ENCODE measurements at places on chromosomes 2 and 18. TPM values are rescaled to one million over a fixed set of nuclear protein-coding genes. Genes with fewer than 3 reads are reported as not detected.

DNA sequence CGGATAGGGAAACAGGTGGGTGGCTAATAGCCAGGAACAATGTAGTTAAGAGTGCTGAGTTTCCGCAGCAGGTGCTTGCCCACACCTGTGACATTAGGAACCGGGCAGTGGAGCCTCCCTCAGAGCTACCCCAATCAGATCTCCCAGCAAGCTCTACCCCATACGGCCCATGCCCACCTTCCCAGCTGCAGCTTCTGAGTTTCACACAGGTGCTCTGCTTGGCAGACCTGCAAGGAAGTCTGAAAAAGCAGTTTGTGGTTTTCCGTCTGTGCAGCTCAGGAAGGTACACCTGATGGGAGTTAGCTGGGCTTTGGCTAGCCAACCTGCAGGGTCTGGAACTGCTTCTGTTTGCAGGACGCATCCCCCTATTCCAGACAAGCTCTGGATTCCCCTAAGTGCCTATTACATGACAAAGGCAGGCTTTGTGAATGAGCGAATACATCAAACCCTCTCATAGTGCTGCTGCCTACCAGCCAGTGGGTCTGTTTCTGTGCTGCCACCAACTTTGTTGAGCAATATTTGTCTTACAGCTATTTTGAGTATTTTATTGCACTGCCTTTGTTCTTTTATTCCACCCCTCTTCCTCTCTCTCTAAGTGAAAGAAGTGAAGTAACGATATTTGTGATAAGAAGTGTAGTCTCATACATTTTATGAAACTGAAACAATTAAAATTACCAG, 24.7 kb upstream of the CEP68 start:
- no peaks in the 10 kb centered on the region for H3K36me3 ChIP-seq
- H3K27me3 ChIP-seq: no peaks in the 10 kb centered on the region
- no peak overlapping the region for H3K27ac ChIP-seq
- peak overlapping the region; percentile 4 for H3K4me3 ChIP-seq

GRCh38 chr2:201465524-201465971, 14.0 kb downstream of the STRADB start:
- no peaks in the 10 kb centered on the region for H3K36me3 ChIP-seq
- peak overlapping the region; percentile 45 for H3K27ac ChIP-seq
- no peak overlapping the region for H3K4me3 ChIP-seq
- no peaks in the 10 kb centered on the region for H3K27me3 ChIP-seq
- no peak for DNase-seq
- H3K4me1 ChIP-seq: no peaks in the 10 kb centered on the region

DNA sequence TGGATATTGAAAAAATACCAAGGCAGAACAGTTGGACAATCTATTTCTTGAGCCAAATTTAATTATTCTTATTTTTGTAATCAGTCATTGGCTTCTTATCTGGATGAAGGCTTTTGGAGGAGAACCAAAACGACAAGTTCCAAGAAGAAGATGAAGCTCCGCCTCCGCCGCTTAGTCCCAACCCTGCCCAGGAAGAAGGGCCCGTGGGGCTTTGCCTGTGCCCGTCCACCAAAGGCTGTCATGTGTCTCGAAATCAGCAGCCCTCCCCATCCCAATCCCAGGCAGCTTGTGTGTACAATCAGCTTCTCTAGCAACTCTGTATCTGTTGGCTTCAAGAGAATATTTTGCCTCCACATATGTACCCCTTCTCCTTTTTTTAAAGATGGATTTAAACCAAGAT, 24.6 kb downstream of the PTRHD1 start:
- H3K4me1 ChIP-seq: no peaks in the 10 kb centered on the region
- peaks cover 3% of the 10 kb centered on the region for H3K36me3 ChIP-seq
- no peak overlapping the region for H3K27ac ChIP-seq

GRCh38 chr2:74876081-74876886, 42.4 kb downstream of the HK2 start:
- no peaks in the 10 kb centered on the region for H3K4me1 ChIP-seq
- no peak for DNase-seq
- H3K27me3 ChIP-seq: no peaks in the 10 kb centered on the region
- H3K4me3 ChIP-seq: no peak overlapping the region
- peak overlapping the region; percentile 69 for H3K27ac ChIP-seq

DNA sequence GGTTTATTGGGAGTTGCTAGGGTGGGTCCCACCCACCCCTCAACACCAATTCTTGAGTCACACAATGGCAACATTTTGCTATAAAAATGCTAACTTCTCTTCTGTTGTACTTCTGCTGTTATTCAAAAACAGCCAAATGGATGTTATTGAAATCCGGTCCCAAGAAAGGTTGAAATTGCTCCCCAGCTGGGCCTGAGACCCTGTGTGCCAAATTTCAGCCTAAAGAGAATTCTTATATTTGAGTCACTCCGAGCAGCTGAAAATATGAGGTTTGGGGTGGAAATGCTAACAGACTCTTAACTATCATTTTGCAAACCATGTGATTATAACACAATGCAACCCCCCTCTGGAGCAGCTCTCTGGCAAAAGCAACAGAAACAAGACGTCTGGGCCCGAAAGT, 27.0 kb upstream of the ACVR1 start:
- no peaks in the 10 kb centered on the region for H3K27me3 ChIP-seq
- H3K4me3 ChIP-seq: no peak overlapping the region
- H3K4me1 ChIP-seq: peaks cover 3% of the 10 kb centered on the region
- no peaks in the 10 kb centered on the region for H3K36me3 ChIP-seq
- DNase-seq: no peak

GRCh38 chr2:104849618-104850141, 4.2 kb upstream of the POU3F3 start:
- H3K36me3 ChIP-seq: no peaks in the 10 kb centered on the region
- H3K4me1 ChIP-seq: no peaks in the 10 kb centered on the region
- DNase-seq: no peak
- H3K4me3 ChIP-seq: no peak overlapping the region

DNA sequence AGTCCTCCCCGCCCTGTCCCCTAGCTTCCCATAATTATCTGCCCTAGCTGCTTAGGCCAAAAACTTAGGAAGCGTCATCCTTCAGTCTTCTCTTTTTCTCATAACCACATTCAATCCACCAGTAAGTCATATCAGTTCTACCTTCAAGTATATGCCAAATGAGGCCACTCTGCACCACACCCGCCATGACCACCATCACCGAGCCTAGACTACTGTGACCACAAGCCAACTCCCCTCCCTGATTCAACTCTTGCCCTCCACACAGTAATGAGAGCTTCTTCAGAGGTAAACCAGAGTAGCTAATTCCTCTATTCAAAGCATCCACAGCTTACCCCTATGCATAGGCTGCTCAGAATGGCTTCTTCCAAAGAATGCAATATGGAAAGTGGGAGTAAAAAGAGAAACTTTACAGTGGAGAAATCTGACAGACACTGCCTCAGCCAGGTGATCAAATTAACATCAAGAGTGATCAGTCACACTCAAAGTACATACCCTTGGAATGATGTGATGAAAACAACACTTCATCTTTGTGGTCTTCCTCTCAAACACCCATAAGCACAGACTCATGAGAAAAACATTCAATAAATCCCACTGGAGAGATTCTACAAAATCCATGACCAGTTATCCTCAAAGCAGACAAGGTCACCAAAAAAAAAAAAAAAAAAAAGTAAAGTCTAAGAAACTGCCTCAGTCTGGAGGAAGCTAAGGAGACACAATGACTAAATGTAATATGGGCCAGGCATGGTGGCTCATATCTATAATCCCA, 17.7 kb downstream of the MBOAT2 start:
- no peak overlapping the region for H3K4me3 ChIP-seq
- H3K36me3 ChIP-seq: no peaks in the 10 kb centered on the region
- H3K27ac ChIP-seq: no peak overlapping the region

DNA sequence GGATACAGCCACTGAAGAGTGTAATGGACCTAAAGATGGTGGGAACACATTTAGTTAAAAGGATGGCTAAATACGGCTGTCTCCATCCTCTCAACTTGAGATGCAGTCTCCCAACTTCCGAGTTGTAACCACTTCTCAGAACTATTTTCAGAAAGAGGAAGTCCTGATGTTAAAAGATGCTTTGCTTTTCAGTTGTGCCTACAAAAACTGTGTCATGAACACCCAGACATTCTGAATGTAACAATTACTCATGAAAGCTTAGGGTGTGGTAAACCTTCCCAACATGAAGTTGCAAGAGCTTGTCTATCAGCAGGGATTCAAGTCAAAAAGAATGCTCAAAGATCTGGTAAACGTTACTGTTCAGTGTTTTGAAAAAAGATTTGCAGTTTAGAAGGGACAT, 147.9 kb downstream of the DOCK10 start:
- DNase-seq: no peak
- H3K4me3 ChIP-seq: no peak overlapping the region
- no peaks in the 10 kb centered on the region for H3K27me3 ChIP-seq
- H3K36me3 ChIP-seq: no peaks in the 10 kb centered on the region
- H3K27ac ChIP-seq: no peak overlapping the region
- no peaks in the 10 kb centered on the region for H3K4me1 ChIP-seq

- H3K36me3 ChIP-seq: no peaks in the 10 kb centered on the region
- H3K27me3 ChIP-seq: no peaks in the 10 kb centered on the region
- DNase-seq: peak; percentile 72
These were observed 77.1 kb downstream of the SMAD4 start for GRCh38 chr18:51107082-51107481.

ACADL gene
- total RNA-seq: 27.5 TPM

BMP10 gene
- total RNA-seq: not detected

OTOS gene
- not detected for total RNA-seq

THOC1 gene
- total RNA-seq: 98.9 TPM

Measured in breast epithelium (tissue), 4 donors.